CD8-positive, alpha-beta memory T cell (primary cell): ENCODE measurements at places on chromosomes 5 and 9. TPM values are rescaled to one million over a fixed set of nuclear protein-coding genes. Genes with fewer than 3 reads are reported as not detected.

Gene IFNA21
- not detected for total RNA-seq

Gene PRSS3
- total RNA-seq, result 0.72 TPM

GRCh38 chr5:125970631-125971307, 452.4 kb upstream of the GRAMD2B start:
- no peak for DNase-seq

DNA sequence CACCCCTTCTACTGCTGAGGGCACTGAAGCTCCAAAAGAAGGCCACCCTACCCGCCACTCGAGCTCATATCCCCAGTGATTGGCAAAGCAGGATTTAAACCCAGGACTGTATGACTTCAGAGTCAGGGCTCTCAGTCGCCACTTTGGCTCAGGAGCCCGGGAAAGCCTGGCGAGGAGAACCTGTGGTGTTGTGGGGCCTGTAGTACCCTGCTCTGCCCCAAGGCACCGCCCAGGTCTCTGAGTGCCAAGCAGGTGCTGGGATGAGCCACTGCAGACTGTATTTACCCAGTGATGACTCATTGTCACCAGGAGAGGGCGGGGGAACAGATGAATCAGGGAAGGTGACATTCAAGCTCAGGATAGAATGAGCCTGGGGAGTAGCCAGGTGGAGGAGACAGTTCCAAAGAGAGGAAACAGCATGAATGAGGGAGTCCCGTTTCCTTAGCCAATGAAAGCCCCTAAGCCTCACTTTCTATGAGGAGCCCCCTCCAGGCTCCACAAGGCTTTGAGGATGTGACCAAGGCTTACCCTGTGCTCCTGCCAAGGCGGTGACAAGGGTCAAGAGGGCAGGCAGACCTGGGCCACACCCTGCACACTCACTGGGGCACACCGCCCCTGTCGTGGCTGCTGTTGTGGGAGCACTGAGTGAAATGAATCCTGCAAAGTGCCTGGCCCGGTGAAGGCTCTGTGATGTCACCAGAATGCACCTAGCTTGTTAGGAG, 17.8 kb upstream of the DPM2 start:
- DNase-seq, result peak; percentile 63

DNA sequence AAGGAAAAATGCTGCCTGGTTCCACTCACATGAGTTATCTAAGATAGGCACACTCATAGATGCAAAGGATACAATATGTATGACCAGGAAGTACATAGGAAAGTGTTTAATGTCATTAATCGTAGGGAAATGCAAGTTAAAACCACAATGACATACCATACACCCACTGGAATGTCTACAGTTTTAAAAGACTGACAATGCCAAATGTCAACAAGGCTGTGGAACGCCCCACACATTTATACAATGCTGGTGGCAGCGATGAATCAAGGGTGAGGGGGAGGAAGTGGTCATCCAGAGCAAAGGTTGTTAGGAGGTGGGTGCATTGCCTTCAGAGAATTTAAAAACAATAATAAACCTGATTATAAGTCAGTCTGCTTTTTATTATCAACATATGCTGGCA, 437.8 kb downstream of the ARHGEF28 start:
- no peak for DNase-seq

GRCh38 chr9:37486616-37487548, 1.1 kb downstream of the POLR1E start:
- no peak for DNase-seq
